OCI-LY7 (cell line): ENCODE measurements at places on chromosomes 5 and 9.

DNA sequence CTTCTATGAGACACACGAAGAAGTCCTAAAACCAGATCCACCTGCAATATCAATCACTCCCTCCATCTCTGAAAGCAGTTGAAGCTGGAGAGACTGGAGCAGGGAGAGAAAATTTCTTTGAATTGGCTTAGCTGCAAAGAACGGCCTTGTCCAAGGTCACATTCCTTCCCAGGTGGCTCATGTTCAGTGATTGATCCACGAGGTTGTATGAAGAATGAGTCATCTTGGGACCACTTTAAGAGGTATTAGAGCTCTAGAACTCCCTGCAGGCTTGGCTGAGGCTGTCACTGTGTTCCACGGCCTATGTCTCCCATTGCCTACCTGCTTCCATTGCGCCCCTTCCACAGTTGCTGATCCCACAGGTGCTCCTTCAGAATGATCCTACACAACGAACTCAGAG, 68.2 kb downstream of the HMHB1 start:
- DNase-seq, result no peak

DNA sequence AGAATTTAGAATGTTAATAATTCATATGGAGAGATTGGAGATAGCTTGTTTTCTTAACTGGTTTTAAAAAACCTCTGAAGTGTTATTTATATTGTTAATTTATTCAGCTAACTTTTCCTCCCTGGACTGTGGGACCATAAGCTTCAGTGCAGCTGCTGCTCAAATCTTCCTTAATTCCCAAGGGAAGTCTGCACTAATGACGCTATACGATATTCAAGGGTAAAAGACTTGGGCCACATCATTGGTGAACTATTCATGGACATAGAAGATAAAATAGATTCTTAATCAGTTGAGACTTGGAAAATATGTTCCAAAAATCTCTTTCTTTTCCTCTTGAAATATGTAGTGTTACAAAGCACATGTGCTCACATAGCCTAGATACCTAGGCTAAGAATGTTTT, 31.1 kb upstream of the GAS1 start:
- DNase-seq, result no peak

GRCh38 chr9:126860757-126861466, 473 bp downstream of the ZBTB34 start:
- DNase-seq, result peak; percentile 28

- DNase-seq, result no peak
These were observed 32.9 kb downstream of the PTCD2 start for GRCh38 chr5:72353046-72353445.

DNA sequence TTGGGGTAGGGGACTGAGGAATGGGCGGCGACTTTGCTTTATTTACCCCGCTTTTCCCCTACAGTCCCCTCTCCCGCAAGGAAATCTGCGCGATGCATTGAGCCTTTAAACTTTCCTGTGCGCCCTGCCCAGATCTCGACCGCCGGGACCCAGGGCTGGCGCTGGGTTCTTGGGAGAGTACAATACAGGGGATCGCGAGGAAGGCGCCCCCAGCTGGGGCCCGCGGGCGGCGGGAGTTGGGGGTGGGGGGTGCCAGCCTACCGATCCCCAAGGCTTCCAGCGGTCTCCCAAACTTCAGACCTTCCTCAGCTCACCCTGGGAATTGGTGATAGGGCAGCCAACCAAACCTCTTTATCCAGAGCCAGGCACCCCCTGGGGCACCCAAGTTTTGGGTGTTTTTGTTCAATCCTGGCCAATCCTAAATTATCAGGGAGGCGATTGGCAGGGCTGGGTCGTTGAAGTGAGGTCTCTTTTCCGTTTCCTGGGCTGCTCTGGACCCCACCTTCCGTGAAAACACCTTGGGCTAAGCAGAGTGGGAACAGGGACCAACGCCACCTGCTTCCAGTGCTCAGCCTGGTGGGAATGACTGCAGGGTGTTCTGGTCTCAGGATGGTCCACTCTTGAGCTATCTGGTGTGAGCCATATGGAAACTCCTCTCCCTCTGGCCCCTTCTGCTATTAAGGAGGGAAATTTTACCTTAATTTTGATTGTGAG, 51.4 kb upstream of the DAB2IP start:
- no peak for DNase-seq
